ENCODE measurements at places on chromosomes 1 and 21.

DNA sequence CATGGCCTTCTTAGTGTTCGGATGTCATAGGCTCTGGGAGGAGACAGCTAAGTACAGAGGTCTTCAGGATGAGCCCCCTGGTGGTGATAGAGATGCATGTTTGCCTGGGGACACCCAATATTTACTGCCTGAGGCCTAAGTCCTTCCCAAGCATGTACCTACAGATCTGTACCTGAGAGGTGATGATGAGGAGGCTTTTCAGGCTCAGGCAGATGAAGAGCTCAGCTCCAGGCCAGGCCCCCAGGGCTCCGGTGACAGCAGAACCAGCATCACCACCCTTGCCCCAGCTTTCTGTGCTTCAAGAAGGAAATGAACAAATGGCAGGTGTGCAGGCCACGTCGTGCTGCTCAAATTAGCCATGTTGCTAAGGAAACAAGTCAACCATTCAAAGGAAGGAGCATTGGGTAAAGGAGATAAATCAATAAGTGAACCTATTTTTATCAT lies 21.1 kb downstream of the CACNA1E start:
- DNase-seq: peak; percentile 34

DNA sequence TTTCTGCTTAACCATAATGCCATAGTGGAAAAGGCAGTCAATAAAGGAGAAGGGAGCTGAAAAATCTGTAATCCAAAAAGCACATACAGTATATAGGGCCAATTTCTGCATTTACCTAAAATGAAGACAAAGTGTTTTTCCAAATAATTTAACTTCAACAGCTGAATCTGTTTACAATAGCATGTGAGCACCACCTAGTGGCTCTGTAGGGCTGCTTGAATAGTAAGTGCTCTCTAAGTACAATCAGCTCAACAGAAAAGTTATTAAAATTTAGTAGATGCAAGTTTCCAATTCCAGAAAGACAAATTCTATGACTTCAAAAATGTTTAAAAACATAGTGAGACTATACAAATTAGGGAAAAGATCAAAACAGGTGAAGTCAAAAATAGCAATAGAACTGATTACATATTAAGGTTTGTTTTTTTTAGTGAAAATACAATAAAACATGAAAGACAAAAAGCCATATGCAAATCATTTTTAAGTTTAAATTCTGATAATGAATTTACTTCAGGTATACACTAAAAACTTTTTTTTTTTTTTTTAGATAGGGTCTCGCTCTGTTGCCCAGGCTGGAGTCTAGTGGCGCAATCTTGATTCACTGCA lies 220.0 kb downstream of the SETD4 start:
- DNase-seq: peak; percentile 49

DNA sequence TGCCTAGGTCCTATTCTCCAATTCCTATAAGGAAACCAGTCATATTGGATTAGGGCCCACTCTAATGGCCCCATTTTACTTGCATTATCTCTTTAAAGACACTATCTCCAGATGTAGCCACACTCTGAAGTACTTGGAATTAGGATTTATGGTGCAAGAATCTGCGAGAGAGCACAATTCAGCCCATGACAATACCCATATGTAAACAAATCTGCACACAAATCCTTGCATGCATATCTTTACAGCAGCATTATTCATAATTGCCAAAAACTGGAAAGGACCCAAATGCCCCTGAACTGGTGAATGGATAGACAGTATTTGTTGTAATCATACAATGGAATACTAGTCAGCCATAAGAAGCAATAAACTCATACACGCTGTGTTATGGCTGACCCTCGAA lies 229.8 kb upstream of the ADAMTS5 start:
- no peak for DNase-seq

DNA sequence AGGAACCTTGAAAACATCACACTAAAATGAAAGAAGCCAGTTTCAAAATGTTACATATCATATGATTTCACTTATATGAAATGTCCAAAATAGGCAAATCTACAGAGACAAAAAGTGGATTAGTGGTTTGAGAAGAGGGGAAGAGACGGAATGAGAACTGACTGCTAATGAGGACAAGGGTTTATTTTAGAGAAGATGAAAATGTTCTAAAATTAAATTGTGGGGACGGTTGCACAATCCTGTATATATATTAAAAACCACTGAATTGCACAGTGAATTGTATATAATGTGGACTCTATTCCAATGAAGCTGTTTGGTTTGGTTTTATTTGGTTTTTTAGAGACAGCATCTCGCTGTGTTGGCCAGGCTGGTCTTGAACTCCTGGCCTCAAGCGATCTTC lies 35.6 kb downstream of the PRPF38A start:
- no peak for DNase-seq

DNA sequence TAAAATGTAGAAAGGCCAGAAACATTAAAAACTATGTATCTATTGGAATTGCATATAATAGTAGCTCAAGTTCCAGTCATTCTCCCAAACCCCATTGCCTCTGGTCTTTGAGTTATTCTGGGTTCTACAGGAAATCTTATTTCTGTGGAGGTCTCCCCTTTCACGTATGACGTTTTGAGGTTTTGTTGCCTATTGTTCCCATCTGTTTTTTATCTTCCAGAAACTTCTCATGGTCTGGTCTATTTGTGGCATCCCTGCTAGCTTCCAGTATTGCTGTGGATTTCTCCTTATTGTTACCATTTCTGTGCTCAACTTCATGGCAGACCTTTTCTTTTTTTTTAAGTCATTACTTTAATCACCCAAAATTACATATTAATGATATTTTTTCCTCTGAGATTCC lies 43.3 kb downstream of the DTL start:
- DNase-seq: no peak

GRCh38 chr1:167991546-167991945 lies 54.7 kb upstream of the MPC2 start:
- DNase-seq: no peak

GRCh38 chr1:168279253-168279652 lies 1.4 kb upstream of the TBX19 start:
- DNase-seq: no peak

GRCh38 chr1:155760751-155761475 lies 72.0 kb downstream of the DAP3 start:
- DNase-seq: no peak

GRCh38 chr1:29397981-29398380 lies 161.7 kb downstream of the PTPRU start:
- no peak for DNase-seq

DNA sequence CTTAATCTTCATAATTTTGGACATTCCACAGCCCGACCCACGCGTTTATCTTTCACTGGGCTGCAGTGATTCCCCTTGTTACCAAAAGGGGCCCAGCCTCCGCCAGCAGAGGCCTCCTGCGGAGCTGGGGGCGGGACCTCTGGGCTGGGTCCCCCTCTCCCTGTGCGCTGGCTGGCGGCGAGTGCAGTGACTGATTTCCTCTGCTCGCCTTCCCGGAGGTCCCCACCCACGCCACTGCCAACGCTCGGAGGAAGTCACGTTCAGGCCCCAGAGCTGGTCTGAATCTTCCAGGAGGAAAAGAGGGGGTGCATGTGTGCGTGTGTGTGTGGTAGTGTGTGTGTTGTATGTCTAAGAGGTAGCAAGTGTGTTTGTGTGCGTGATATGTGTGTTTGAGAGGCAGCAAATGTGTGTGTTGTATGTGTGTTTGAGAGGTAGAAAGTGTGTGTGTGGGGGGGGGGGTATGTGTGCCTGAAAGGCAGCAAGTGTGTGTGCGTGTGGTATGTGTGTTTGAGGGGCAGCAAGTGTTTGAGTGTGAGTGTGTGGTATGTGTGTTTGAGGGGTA lies 35.0 kb upstream of the JAK1 start:
- no peak for DNase-seq

- no peak for DNase-seq
Measured at GRCh38 chr21:14917762-14918161, 147.0 kb downstream of the NRIP1 start.

DNA sequence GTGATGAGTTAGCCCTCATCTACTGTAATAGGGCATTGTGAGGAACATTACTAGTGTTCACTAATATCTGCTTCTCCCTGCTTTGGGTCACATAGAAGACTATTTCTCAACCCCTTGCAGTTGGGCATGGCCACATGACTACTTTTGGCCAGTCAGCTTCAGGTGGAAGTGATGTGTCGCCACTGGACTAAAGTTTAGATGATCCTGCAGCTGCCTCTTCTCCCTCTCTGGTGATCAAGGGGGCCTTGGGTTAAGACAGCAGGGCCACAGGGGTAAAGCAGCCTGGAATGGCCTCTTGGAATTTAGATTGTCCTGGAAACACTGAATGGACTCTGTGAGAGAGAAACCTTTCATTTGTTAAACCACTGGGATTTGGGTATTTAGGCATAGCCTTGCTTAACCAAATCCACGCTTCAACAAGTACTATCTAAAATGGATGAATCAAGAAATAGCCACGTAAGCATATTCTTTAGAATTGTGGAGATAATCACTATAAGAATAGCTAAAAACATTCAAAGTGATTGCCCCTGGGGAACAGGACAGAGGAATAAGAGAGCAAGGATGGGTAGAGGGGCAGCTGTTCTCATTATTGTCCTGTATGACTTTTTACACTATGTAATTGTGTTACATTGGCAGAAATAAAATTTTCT lies 41.2 kb downstream of the OPRD1 start:
- no peak for DNase-seq

DNA sequence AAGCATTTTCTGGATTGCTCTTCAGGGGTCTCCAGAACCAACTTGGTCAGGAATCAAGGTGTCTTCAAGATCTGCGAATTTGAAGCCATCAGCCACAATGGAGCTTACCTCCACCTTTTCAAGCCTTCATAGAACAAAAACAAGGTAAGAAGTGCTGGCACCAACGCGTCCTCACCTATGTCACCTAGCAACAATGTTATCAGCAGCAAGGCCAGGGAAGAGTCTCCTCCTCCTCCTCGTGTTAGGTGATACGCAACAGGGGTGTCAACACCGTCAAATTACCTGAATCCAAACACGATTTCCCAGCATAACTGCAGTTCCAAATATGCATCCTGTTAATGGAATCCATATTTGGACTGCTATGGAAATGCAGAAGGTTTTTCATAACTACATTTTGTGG lies 4.1 kb upstream of the TIAM1 start:
- no peak for DNase-seq

DNA sequence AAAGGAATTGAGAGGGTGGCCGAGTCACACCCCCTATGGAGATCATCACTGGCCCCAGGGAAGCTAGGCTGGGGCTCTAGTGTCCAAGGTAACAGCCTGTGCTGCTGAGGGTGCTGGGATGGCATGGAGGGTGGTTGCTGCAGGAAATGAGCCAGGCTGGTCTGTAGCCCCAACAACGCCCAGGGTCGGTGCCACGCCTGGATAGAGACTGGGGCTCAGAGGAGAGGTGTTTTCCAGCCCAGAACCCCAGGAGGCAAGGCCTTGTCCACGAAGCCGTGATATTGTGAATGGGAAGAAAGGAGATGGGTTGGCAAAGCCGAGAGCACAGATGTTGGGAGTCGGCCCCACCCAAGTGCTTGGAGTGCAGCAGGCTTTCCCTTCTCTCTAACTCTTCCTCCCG lies 68.9 kb upstream of the ACTRT2 start:
- no peak for DNase-seq

DNA sequence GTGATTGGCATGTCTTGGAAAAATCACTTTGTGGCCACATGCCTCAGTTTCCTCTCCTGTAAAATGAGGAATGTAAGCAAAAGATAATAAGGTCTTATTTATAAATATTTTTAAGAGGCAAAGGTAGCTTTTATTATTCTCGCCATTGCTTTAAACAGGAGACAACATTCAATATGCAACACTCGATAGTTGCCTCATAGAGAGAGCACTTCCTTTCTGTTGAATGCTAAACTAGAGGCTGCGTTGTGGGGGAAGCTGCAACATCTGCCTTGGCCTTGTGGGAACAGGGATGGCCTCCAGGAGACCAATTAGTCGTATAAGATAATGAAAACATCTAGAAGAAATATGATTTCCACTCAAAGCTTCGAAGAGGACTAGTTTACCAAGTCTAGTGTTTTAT lies 3.5 kb downstream of the OSCP1 start:
- no peak for DNase-seq

- no peak for DNase-seq
Measured at GRCh38 chr1:237390823-237391222, 348.8 kb downstream of the RYR2 start.

- peak; percentile 20 for DNase-seq
Measured at GRCh38 chr1:46401964-46402626, 8.0 kb downstream of the FAAH start.

GRCh38 chr1:48208251-48208650 lies 14.3 kb upstream of the SLC5A9 start:
- no peak for DNase-seq

DNA sequence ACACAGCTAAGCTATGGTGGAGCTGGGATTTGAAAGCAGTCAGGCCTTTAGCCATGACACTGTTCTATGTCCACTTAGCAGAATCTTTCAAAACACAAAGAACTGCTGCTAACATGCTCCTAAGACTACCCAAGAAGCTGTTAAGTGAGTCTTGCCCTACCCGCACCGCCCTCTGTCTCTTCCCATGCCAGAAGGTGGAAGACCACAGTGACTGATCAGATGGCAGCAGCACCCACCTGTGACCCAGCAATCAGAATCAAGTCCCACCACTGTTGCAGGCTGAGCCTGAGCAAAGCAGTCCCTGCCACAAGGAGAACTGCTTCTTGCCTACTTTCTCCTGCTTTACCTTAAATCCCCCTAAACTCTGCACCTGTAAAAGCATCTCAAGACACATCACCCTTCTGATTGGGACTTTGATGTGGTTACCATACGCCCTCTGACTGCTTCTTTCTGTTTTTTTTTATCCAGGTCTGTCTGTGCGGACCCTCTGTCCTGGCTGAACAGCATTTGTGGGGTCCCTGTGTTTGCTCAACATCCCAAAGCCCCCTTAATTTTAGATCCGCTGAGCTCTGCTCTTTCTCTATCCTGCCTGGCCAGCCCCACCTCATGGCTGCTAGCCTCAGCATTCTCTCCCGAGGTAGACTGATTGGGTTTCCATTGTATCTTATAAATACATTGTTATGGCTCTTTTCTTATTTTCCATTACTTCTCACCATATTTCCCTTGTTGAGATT lies 16.0 kb downstream of the IRF2BP2 start:
- DNase-seq: no peak
